NCI-H1417 (cell line): ENCODE measurements at places on chromosomes 3 and 15.

DNA sequence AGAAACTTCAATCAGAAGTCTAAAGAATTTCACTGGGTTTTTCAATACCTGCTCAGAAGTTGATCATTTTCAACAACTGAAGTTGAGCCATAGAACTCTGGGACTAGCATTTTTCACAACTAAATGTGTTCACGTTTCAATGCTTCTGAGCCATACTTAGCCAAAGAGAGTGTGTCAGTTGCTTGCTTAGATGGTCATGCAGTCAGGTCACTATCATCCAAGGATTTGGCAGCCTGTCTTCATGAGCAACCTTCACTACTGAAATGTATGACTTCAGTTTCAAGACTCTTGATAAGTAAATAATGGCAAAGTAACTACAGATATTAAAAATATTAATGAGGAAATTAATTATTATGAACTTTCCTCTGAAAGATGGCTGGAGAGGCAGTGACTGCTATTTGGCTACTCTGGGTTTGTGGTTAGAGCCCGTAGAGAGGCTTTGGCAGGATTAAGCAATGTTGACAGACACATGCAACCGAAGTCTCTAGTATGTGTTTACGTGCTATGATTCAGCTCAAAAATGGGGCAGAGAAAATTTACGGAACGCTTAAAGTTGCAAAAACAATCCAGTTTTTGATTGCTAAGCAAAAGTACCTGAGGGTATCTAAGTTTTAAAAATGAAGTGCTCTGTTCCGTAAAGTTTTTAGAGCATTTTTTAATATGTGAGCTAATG lies 133.8 kb downstream of the GMNC start:
- DNase-seq = no peak

- no peak for DNase-seq
Measured at GRCh38 chr3:29281344-29282241, 722 bp downstream of the RBMS3 start.

GRCh38 chr15:92417716-92418115 lies 24.0 kb downstream of the ST8SIA2 start:
- DNase-seq = no peak

- no peak for DNase-seq
Measured at GRCh38 chr3:7282988-7283387, 422.1 kb downstream of the GRM7 start.

DNA sequence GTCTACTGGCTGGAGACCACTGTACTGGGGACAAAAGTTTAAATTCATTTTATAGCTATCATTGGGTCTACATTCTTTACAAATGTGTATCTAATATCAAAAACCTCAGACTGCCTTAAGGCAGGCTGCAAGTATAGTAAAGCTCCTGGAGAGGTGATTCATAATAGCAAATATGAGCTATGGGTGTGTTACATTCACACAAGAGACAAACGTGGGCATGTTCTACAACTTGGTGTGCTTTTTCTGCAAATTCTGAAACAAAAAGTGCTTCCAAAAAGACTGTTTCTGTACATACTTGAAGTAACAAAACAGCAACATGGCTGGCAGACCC lies 1101.4 kb downstream of the ROBO1 start:
- no peak for DNase-seq

GRCh38 chr15:73677146-73677607 lies 7.0 kb upstream of the CD276 start:
- peak; percentile 54 for DNase-seq
